T-helper 9 cell (primary cell): ENCODE measurements at places on chromosomes 4 and X.

- no peak for DNase-seq
Measured at GRCh38 chrX:39910651-39911050, 187.1 kb downstream of the BCOR start.

- DNase-seq: no peak
Measured at GRCh38 chrX:20427173-20427770, 160.6 kb upstream of the RPS6KA3 start.

DNA sequence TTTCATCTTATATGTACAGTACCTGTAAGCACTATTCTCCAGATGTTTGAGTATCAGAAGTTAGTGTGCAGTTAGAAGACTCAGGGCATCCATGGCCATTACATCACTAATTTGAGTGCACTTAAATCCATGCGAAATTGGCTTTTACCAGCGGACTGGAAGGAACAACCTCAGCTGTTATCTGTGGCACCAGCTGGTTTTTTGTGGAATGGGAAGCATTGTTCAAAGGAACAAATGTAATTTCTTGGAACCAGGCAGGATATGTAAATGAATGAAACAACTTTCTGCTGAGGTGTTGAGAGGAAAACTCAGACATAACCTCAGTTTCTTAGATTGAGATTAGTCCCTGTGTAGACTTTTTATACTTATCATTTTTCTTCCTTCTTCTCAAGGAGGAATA lies 60.2 kb downstream of the PDGFRA start:
- no peak for DNase-seq

GRCh38 chrX:118347131-118347530 lies 1.2 kb downstream of the WDR44 start:
- no peak for DNase-seq

GRCh38 chrX:144379156-144379555 lies 495.3 kb downstream of the UBE2NL start:
- no peak for DNase-seq

GRCh38 chr4:167629272-167629671 lies 395.0 kb upstream of the SPOCK3 start:
- DNase-seq: no peak

DNA sequence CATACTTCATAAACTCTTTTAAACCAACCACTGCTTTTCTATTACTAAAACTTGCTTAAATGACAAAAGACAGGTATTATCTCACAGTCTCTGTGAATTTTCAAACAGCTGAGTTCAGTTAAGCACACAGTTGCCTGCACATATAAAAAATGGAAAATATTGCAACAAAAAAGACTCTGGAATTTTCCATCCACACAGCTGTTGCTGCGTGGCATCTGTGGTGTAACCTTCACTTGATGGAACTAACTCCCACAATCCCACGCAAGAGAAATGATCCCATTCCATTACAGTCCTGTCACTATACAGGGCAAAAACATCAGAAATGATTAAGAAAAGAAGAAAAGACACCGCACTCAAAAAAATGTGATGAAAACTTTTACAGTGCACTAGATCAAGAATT lies 149.8 kb upstream of the TBL1X start:
- no peak for DNase-seq

DNA sequence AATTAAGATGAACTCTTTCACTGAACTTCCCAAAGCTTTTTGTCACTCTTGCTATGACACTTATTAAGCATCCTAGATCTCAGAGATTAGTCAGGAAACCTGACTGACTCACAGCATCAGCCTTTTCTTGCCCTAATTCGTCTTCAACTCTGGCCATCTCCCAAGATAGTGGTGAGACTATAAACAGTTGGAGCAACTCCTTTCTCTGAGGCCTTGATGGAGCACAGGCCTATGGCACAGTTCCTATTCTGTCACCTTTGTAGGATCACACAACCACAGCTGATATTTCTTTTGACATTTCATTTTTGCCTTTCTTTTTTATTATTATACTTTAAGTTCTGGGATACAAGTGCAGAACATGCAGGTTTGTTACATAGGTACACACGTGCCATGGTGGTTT lies 217.6 kb downstream of the PRR32 start:
- no peak for DNase-seq

GRCh38 chr4:82578935-82579334 lies 17.1 kb upstream of the TMEM150C start:
- DNase-seq: no peak

- no peak for DNase-seq
Measured at GRCh38 chr4:2909583-2909982, 53.6 kb downstream of the NOP14 start.

DNA sequence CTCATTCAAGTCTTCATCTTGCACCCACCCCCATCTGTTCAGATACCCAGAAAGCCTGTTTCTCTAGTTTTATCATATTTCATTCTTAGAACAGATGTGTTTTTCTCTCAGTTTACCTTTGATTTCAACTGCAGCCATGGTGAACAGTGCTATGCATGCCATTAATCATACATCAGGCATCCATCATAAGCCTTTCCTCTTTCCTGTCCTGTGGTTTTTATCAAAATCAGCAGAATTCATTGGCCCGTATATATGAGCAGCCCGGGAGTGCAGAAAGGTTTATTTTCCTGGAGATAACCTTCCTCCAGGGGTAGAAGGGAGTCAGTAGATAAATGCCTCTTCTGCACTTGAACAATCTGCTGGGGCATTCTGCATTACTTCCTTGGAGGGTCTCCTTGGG lies 65.7 kb downstream of the IL21 start:
- DNase-seq: no peak

GRCh38 chr4:81471588-81472280 lies at the start of gene RASGEF1B:
Gene RASGEF1B (minus strand): TSS chr4:81471907. CDS start chr4:81459508, 12,399 bp downstream.
- peak; percentile 87 for DNase-seq

GRCh38 chr4:99714179-99714578 lies 56.6 kb upstream of the C4orf54 start:
- no peak for DNase-seq

GRCh38 chr4:41718907-41719306 lies 29.6 kb downstream of the PHOX2B start:
- no peak for DNase-seq

- DNase-seq: no peak
Measured at GRCh38 chrX:74187211-74187610, 116.8 kb upstream of the ZCCHC13 start.

DNA sequence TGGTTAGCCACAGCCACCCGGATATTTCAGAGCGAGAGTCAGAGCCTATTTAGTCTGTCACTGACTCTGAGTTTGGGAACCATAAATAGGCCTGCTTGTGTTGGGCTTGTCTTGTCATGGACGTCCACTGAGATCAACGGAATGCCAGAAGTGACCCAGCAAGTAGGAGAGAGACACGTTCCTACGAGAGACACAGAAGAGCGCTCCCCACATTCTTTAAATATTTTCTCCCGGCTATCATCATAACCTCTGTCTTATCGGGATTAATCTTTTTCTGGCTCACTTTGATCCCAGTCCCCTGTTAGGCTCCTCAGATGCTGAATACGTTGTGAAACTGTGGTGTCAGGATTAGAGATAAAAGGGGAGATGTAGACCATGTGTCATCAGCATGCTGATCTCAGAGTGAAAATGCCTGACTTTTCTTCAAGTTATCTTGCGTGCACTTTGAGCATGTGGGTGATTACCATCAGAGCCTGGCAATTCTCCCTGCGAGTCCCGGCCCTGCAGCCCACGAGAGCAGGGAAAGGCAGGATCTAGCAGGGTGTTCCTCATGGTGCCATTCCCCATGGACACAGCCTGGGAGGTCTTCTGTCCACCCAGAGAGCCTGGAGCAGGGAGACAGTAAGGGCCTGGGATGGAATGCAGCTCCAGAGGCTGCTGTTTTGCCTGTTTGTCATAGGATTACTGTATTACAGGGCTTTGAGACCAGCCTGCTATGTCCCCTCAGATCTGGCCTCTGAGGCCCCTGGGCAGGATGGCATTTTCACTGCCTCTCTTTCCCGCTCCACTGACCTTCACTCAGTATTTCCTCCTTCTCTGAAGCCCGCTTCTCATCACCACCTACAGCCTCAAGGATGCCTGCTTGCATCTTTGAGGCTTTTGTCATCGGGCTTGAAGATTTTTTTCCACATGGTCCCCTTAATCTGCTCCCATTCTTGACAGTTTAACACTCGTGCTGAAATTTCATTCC lies 2.8 kb upstream of the TENM3 start:
- DNase-seq: no peak

GRCh38 chrX:80810365-80810978 lies 795 bp upstream of the BRWD3 start:
- DNase-seq: no peak

GRCh38 chr4:113682730-113683537 lies 78.6 kb downstream of the CAMK2D start:
- DNase-seq: peak; percentile 28

GRCh38 chr4:3168029-3168428 lies 80.9 kb upstream of the MSANTD1 start:
- no peak for DNase-seq

DNA sequence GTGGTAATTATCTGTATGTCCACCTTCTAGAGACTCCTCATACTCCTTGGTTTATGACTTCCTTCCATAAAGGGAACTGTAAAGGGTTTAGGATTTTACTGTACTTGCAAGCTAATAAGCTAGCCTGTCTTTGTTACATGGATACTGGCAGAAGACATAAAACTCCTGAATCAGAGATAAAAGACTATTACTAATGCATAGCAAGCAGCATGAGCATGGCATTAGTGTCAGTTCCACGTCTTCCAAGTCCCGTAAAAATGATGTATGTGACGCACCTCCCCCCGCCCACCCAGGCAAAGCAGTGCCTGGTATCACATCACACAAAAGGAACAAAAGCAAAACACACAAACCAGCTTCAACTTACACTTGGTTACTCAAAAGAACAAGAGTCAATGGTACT lies 71.0 kb downstream of the SLC10A6 start:
- no peak for DNase-seq
